ENCODE measurements at places on chromosomes 11 and 22.

GRCh38 chr22:28674121-28674563, 5.5 kb downstream of the TTC28 start:
- DNase-seq, result no peak

GRCh38 chr11:100359281-100359680, 327.8 kb upstream of the ARHGAP42 start:
- no peak for DNase-seq

GRCh38 chr11:47415949-47416472, 7.6 kb downstream of the SLC39A13 start:
- no peak for DNase-seq

- DNase-seq, result peak; percentile 19
These were observed 10.4 kb upstream of the MRPL17 start for GRCh38 chr11:6693342-6694228.

- DNase-seq, result no peak
These were observed 19.2 kb downstream of the EMID1 start for GRCh38 chr22:29224859-29225410.

Data from stimulated activated CD8-positive, alpha-beta memory T cell treated with anti-CD3 and anti-CD28 coated beads, Interleukin-4, amount 100 ng/mL, for 4 hours (primary cell).